ENCODE measurements at places on chromosomes 3 and 15.

DNA sequence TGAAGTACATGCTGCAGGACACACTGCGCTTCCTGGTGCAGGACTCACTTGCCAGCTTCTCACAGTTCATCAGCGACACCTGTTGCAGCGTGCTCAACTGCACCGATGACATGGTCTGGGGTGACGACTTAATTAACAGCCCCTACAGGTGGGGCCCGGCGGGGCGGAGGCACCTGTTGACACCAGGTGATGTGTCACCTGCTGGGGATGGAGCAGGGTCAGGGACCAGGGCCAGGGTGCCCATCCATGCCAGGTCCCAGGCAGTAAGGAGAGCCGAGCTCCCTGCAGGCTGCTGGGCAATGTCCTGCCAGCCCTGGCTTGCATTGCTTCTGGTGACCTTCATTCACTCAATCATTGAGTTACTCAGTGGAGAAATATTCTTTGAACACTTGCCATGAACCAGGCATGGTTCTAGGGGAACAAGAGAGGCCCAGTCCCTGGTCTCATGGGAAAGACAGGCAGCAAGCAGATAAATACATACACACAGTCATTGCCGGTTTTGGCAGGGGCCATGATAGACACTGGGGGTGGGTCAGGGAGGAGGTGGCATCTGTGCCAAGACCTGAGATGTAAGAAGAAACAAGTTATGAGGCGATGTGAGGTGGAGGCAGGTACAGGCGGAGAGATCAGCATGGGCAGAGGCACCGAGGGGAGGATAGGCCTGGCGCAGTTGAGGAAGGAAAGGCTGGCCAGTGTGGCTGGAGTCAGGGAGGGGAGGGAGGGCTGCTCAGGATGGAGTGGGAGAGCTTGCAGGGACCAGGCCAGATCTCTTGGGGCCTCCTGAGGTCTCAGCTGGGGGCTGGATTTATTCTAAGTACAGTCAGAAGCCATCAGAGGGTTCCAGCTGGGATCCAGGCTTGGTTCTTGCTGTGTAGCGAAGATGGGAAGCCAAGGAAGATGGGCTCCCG lies 30.8 kb downstream of the DNAH1 start:
- no peaks in the 10 kb centered on the region for H3K4me1 ChIP-seq
- DNase-seq: no peak
- no peaks in the 10 kb centered on the region for H3K27me3 ChIP-seq
- H3K36me3 ChIP-seq: no peaks in the 10 kb centered on the region

DNA sequence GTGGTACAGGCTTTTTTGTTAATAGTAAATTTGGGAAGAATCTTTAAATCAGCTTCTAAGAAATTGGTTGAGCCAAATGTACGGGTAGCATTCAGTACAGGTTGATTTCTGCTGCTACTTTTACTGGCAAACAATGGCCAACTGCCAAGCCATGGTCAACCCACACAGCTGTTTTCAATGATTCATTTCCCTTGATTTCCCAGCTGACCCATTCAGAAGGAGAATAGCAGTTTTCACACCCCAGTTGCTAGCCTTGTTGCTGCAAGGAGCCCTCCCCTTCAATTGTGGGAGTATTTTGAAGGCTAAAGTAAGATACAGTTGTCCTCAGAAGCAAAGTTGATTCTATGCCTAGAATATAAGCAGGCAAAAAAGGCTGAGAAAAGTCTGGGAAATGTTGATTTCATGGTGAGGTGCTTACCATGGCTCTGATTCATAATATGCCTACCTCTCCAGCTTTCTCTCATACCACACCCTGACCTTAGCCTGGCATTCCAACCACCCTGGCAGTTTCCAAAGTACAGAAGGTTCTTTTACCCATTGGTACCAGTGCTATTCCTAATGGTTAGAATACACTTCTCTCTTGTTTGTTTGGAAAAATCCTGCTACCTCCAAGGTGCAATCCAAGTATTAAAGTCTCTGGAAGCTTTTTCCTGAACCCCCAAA lies 320.3 kb upstream of the TGFBR2 start:
- H3K4me3 ChIP-seq: no peak overlapping the region
- H3K4me1 ChIP-seq: peaks cover 10% of the 10 kb centered on the region
- H3K27me3 ChIP-seq: no peaks in the 10 kb centered on the region
- no peak for DNase-seq

- H3K4me3 ChIP-seq: no peak overlapping the region
- H3K36me3 ChIP-seq: no peaks in the 10 kb centered on the region
- no peaks in the 10 kb centered on the region for H3K4me1 ChIP-seq
- no peak overlapping the region for H3K27ac ChIP-seq
- no peak for DNase-seq
- H3K27me3 ChIP-seq: no peaks in the 10 kb centered on the region
Measured at GRCh38 chr3:158970006-158970405, 168.2 kb downstream of the MFSD1 start.

- H3K27ac ChIP-seq: no peak overlapping the region
- DNase-seq: no peak
- H3K36me3 ChIP-seq: no peaks in the 10 kb centered on the region
Measured at GRCh38 chr15:40366457-40367370, 8.7 kb downstream of the DISP2 start.

- H3K27ac ChIP-seq: no peak overlapping the region
- peaks cover 2% of the 10 kb centered on the region for H3K4me1 ChIP-seq
- no peak overlapping the region for H3K4me3 ChIP-seq
Measured at GRCh38 chr3:149473357-149474249, 894 bp upstream of the TM4SF4 start.

- peak overlapping the region; percentile 59 for H3K27ac ChIP-seq
- H3K36me3 ChIP-seq: peaks cover 2% of the 10 kb centered on the region
- DNase-seq: peak; percentile 30
- no peaks in the 10 kb centered on the region for H3K27me3 ChIP-seq
- peaks cover 12% of the 10 kb centered on the region for H3K4me1 ChIP-seq
Measured at GRCh38 chr3:57756528-57757401, 656 bp downstream of the SLMAP start.

DNA sequence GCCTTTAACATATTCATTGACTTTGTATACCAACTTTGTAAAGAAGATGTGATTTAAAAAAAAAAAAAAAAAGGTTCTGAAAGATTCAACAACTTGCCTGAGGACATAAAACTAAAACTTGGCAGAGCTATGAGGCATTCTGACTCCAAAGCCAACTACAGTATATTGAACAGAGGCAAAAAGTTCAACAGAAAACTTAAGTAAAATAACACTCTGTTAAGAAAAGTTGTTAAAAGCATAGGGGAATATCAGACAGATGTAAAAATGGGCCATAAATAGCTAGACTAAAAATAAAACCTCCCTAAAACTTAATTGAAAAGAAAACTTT lies 23.4 kb downstream of the GOLIM4 start:
- H3K36me3 ChIP-seq: no peaks in the 10 kb centered on the region
- no peak overlapping the region for H3K27ac ChIP-seq

DNA sequence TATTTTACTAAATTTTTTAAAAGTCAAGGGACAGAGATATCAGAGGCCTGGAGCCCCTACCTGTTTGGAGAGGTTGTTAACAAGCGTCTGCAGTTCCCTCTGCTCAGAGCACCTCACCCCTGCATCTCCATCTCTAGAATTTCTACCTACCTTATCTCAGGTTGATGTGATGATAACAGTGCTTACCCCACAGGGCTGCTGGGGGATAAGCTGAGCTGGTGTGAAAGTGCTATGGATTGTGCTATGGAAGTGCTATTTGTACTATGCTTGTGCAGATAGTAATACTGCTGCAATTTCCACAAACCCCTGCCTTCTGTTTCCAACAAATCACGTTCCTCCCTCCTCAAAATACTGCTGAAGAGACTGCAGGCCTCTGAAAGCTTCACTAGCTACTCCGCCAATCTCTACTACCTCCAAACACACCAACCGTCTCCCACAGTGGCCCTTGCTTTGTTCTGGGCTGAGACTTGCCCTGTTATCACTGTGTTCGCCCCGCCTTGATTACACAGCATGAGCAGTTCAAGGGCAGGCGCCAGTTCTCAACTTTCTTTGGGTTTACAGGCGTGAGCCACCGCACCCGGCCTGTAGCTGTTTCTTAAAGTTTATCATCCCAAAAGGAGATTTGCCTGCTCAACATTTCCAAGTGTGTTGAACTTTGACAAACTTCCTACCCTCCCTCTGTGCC lies 28.4 kb upstream of the PARL start:
- DNase-seq: no peak
- no peaks in the 10 kb centered on the region for H3K4me1 ChIP-seq
- H3K36me3 ChIP-seq: no peaks in the 10 kb centered on the region
- H3K27me3 ChIP-seq: no peaks in the 10 kb centered on the region
- H3K27ac ChIP-seq: no peak overlapping the region

- no peak overlapping the region for H3K27ac ChIP-seq
- no peak overlapping the region for H3K4me3 ChIP-seq
- DNase-seq: no peak
- no peaks in the 10 kb centered on the region for H3K4me1 ChIP-seq
Measured at GRCh38 chr15:38905632-38906031, 341.0 kb upstream of the RASGRP1 start.

DNA sequence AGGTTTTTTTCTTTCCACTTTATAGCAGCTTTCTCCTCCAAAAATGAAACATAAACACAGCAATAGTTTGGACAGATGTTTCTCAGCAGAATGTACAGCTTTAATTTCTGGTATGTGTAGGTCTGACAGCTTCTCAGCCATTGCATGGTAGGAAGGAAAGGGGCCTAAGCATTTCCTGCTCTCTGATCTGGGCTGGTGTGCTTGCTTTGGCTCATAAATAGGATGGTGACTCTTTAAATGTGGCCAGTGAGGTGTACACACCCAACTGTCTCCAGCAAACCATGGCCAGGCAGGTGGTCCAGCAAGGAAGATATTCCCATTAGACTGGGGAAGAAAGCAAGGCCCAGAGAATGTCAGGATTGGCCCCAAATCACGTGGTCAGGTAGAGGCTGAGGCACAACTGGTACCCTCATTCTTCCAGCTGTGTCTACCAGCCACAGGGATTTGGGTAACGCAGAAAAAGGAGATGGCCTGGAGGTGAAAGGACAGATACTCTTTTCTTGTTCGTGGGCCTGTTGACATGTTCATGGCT lies 52.1 kb downstream of the ITGA11 start:
- no peak overlapping the region for H3K27ac ChIP-seq
- peaks cover 6% of the 10 kb centered on the region for H3K4me1 ChIP-seq
- H3K4me3 ChIP-seq: no peak overlapping the region
- no peaks in the 10 kb centered on the region for H3K27me3 ChIP-seq
- H3K36me3 ChIP-seq: no peaks in the 10 kb centered on the region
- no peak for DNase-seq

- H3K36me3 ChIP-seq: no peaks in the 10 kb centered on the region
- H3K4me3 ChIP-seq: no peak overlapping the region
- no peak overlapping the region for H3K27ac ChIP-seq
- H3K4me1 ChIP-seq: no peaks in the 10 kb centered on the region
- no peaks in the 10 kb centered on the region for H3K27me3 ChIP-seq
Measured at GRCh38 chr3:11392014-11392859, 120.0 kb downstream of the ATG7 start.

DNA sequence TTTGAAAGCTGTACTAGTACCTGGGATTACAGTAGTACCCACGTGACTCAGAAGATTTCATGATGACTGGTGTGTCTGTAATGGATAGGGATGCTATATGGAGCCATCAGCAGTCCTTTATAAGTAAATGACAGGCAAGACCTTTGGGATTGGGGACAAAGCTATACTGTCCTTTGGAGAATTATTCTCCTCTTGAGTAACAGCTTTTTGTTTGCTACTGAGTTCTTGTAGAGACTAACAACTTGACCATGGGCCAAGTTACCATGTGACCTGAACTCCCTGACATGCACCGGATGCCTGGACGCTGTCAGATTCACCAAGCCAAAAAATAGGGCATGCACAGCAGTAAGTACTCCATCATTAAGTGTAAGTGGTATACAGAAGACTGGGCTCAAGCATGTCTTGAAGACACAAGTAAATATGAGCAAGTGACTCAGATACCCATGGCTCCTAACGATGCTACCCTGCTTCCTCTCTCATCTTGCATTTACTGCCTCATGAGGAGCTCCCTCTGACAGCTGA lies 12.9 kb downstream of the SEC11A start:
- no peaks in the 10 kb centered on the region for H3K4me1 ChIP-seq
- H3K36me3 ChIP-seq: peaks cover 7% of the 10 kb centered on the region
- no peak overlapping the region for H3K4me3 ChIP-seq
- H3K27me3 ChIP-seq: no peaks in the 10 kb centered on the region
- no peak for DNase-seq

DNA sequence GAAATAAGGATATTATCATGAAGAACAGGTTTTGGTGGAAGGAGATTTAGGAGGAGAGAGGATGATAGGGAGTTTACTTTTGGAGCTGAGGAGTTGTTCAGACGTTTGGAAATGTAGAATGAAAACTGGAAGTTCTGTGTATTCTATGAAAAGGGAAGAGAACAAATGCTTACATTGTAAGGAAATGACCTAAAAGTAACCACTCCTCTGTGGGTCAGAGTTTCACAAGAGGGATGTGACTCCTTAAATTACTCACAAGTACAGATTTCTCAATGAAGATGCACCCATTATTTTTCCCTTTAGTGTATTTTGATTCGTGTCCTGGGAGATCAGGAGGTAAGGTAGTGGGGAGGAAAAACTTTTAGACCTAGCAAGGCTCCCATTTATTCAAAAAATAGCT lies 4.0 kb downstream of the RNF13 start:
- H3K36me3 ChIP-seq: no peaks in the 10 kb centered on the region
- no peak overlapping the region for H3K4me3 ChIP-seq
- H3K4me1 ChIP-seq: peaks cover 11% of the 10 kb centered on the region
- H3K27me3 ChIP-seq: no peaks in the 10 kb centered on the region
- no peak for DNase-seq

DNA sequence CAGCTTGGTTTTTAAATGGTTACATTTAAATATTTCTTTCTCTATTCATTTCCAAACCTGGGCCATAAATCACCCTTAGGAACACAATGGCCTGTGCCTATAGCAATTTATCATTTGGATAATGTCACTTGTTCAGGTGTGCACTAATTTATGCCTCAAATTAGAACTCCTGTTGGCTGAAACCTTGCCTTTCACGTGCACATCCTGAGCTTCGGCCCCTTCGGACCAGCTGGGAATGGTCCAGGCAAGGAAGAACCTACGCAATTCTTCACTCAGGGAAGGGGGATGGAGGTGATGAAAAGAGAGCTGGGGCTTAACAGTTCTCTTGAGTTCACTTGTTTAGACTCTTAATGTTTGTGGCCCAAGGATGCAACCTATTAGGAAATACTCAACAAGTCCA lies 324.1 kb upstream of the ICE2 start:
- no peak overlapping the region for H3K4me3 ChIP-seq
- H3K36me3 ChIP-seq: no peaks in the 10 kb centered on the region

GRCh38 chr3:126957776-126958637 lies 24.9 kb upstream of the PLXNA1 start:
- H3K4me3 ChIP-seq: no peak overlapping the region
- DNase-seq: no peak
- no peak overlapping the region for H3K27ac ChIP-seq
- peaks cover 11% of the 10 kb centered on the region for H3K4me1 ChIP-seq
- H3K27me3 ChIP-seq: no peaks in the 10 kb centered on the region

- no peak overlapping the region for H3K27ac ChIP-seq
- H3K27me3 ChIP-seq: no peaks in the 10 kb centered on the region
- no peaks in the 10 kb centered on the region for H3K4me1 ChIP-seq
- H3K36me3 ChIP-seq: peaks cover 67% of the 10 kb centered on the region
- H3K4me3 ChIP-seq: no peak overlapping the region
- no peak for DNase-seq
Measured at GRCh38 chr15:43095243-43095642, 10.6 kb downstream of the UBR1 start.

- no peaks in the 10 kb centered on the region for H3K36me3 ChIP-seq
- H3K4me3 ChIP-seq: no peak overlapping the region
- peaks cover 16% of the 10 kb centered on the region for H3K4me1 ChIP-seq
Measured at GRCh38 chr3:127170814-127171213, 22.1 kb upstream of the PRR23E start.

GRCh38 chr3:188439080-188439479 lies 285.1 kb downstream of the LPP start:
- H3K27me3 ChIP-seq: no peaks in the 10 kb centered on the region
- peaks cover 4% of the 10 kb centered on the region for H3K4me1 ChIP-seq
- no peak overlapping the region for H3K27ac ChIP-seq
- DNase-seq: no peak
- H3K36me3 ChIP-seq: no peaks in the 10 kb centered on the region
- H3K4me3 ChIP-seq: no peak overlapping the region
